ENCODE measurements at places on chromosomes 7 and 10. TPM values are rescaled to one million over a fixed set of nuclear protein-coding genes. Genes with fewer than 3 reads are reported as not detected.

Gene AGR3
- not detected for total RNA-seq

Gene COL1A2
- total RNA-seq = 0.07 TPM

Gene OPALIN
- total RNA-seq = not detected

Gene CHRM2
- total RNA-seq = not detected

Gene AOC1
- not detected for total RNA-seq

Gene KBTBD2
- total RNA-seq = 24.3 TPM

Gene PNLIP
- total RNA-seq = not detected

Gene PHKG1
- 0.31 TPM for total RNA-seq

Gene PBLD
- total RNA-seq = 3.7 TPM

Gene SPACDR
- total RNA-seq = 0.68 TPM

Gene SORCS3
- not detected for total RNA-seq

Gene PRRT4
- 0.54 TPM for total RNA-seq

Gene BMPER
- total RNA-seq = 6.2 TPM

Gene KIAA1549
- 5.7 TPM for total RNA-seq

Gene MSRB2
- 18.7 TPM for total RNA-seq

Gene GPR146
- 1.9 TPM for total RNA-seq

Gene PNLIPRP3
- not detected for total RNA-seq

Gene NXPH1
- not detected for total RNA-seq

Gene MINDY4
- total RNA-seq = 3.1 TPM

Gene ZNF25
- total RNA-seq = 1.9 TPM

Gene LIMK1
- 35.7 TPM for total RNA-seq

Gene PPP1R3C
- 20.4 TPM for total RNA-seq

Gene HOXA6
- total RNA-seq = 1.8 TPM

Gene GNAT3
- total RNA-seq = not detected

Gene INSYN2A
- total RNA-seq = 1.4 TPM

Gene ZNF3
- total RNA-seq = 19.9 TPM

Gene BRAT1
- total RNA-seq = 39.4 TPM

Gene TES
- total RNA-seq = 58.2 TPM

Gene GLUD1
- 98.9 TPM for total RNA-seq

Gene HOXA2
- total RNA-seq = 0.84 TPM

Gene LLCFC1
- total RNA-seq = not detected

Gene CCL24
- not detected for total RNA-seq

Gene ANKRD30A
- total RNA-seq = 0.52 TPM

Gene RAMP3
- not detected for total RNA-seq

Gene HGF
- total RNA-seq = 0.01 TPM

Gene TACC2
- 83.1 TPM for total RNA-seq

Gene HIP1
- total RNA-seq = 19.3 TPM

Gene HHEX
- total RNA-seq = 14.7 TPM

Gene CYP3A4
- not detected for total RNA-seq

Gene ASB4
- total RNA-seq = 0.29 TPM
